ENCODE measurements at places on chromosomes 5 and 9.

GRCh38 chr5:109690975-109691574 lies 1.3 kb downstream of the MAN2A1 start:
- DNase-seq = peak; percentile 46

GRCh38 chr5:169149317-169149716 lies 151.6 kb downstream of the SLIT3 start:
- DNase-seq = no peak

DNA sequence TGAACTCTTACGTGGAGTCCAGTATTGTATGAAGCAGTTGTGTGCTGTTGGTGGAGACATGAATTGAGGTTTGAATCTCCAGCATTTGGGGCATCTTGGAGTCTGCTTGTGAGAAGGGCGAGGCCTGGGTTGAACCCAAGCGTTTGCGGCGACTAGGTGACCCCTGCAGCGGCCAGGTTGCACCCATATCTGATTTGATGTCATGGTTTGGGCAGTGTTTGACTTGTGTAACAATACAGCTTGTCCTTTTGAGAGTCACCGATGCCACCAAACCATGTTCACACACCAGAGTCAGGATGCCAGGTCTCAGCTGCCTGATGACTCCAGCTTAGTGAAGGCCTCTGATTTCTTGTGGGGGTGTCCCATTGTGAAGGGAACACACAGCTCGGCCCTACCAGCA lies 2.1 kb downstream of the TRAF2 start:
- DNase-seq = no peak

DNA sequence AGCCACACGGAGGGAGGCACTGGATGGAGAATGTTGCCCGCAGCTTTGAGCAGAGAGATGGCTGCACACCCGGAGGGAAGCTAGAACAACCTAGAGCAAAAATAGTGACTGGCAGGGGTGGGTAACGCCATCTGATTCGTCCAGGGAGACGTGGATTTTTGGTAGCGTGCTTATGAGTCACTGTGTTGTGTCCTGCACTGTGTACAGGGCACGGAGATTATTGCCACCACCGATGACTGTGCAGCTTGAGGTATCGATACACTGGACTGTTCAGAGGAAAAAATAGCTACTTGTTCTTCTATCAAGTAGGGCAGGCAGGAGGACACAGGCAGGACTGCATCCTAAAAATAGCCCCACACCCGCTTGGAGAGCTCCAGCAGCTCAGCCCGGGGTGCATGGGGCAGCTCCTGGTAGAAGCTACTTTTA lies 6.0 kb downstream of the UBE2QL1 start:
- no peak for DNase-seq

GRCh38 chr5:96661855-96662724 lies at the start of gene CAST:
Gene CAST, plus strand, starts transcription at chr5:96662376. Its CDS starts 47 bp downstream, at chr5:96662423.
- DNase-seq = peak; percentile 79

- DNase-seq = no peak
These were observed 29.2 kb upstream of the RXRA start for GRCh38 chr9:134297083-134297410.

DNA sequence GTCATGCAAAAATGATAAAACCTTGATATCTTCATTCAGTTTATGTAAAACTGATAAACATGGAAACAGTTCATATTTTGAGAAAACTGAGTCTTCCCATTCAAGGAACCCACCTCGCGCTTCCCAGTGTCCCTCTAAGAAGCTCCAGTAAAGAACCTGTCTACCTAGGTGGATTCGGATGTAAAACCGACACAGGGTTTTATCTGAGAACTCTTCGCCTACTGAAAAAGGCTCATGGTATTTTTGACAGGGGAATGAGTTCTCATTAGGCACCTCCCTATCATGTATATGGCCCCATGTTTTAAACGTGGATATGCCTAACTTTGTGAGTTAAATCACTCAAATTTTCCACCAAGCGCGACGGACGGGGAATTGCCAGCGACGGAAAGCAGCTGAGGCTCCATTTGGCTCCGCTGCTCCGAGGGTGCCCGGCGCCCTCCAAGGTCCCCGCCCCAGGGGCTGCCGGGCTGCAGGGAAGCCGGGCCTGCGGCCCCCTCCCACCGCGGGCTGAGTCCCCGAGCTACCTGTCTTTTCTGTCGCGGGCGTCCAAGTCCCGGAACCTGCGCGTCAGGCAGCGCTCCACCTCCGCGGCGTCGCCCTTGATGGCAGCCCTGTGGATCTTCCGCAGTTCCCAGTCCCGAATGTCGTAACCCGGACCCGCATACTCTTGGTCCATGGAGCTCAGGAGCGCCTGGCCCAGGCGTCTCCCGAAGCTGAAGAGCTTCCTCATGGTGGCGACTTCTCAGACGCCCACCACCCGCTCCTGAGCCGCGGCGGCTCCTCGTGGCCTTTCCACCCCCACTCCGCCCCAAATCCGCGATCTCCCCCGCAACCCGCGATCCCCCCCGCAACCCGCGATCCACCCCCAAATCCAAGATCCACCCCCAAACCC lies 594 bp downstream of the ANKRD18A start:
- peak; percentile 30 for DNase-seq

GRCh38 chr9:89153232-89154017 lies 25.2 kb downstream of the SHC3 start:
- no peak for DNase-seq

DNA sequence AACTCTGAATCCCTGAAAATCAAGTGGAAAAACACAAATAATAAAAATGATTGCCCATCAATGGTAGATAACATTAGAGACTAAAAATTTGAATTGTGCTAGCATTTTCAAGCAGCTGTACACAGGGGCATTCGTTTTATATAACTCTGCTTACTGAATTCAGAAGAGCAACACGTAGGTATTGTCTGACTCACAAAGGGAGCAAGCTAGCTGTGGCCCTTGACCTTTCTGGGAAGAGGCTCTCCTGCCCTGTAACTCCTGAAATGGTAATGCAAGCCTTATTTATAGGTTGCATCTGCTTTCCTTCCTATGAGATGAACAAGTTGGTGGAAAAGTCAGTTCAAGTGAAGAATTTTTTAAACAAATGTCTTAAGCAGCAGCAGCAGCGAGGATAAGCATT lies 218.7 kb upstream of the EFNA5 start:
- DNase-seq = no peak

DNA sequence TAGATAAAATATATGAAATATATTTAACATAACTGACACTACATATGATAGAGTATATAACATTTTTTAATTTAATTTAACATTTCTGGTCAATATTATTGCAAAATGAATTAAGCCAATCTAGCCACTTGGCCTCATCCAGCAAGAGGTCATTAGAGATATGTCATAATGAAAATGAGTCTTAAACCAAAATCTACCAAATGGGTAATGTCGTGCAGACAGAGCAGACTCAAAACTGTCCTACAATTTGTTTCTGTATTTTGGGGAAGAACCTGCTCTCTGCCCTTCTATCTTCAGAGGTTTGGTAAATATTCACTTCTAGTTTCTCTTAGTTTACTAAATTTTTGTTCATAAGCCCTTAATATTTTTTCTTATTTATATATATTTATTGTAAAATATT lies 61.4 kb downstream of the ARHGEF28 start:
- DNase-seq = no peak

- no peak for DNase-seq
These were observed 576.1 kb downstream of the TLE4 start for GRCh38 chr9:80147866-80148265.

DNA sequence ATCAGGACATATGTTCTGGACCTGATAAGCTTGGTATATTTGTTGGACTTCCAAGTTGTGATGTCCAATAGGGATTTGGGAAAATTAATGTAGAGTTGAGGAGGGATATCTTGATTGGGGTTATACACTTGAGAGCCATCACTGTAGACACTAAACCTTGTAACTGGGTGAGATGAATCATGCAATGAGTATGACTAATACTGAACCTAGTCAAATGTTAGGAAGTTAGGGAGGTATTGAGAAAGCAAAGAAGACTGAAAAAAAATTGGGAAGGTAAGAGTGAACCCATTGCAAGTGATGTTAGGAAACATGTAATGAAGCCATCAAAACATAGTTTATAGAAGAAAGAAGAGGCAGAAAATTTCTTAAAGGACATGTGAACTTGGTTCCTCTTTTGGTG lies 668.4 kb upstream of the CDH9 start:
- DNase-seq = no peak

DNA sequence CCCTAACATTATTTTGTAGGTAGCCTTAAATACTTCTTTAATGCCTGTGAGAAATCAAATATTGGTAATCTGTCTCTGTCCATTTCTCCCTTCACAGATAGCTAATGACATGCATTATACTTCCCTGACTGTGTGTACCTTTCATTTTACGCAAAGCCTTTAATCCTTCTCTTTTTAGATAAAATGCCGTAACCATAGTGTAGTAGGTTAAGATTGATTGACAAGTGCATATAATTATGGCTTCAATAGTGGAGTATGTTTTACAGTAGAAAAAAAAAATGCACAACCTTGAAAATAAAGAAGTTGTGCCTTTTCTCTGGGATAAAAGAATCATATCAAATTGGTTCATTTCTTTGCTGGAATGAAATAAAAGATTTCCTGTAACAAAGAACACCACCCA lies 559.6 kb upstream of the GRAMD2B start:
- no peak for DNase-seq

DNA sequence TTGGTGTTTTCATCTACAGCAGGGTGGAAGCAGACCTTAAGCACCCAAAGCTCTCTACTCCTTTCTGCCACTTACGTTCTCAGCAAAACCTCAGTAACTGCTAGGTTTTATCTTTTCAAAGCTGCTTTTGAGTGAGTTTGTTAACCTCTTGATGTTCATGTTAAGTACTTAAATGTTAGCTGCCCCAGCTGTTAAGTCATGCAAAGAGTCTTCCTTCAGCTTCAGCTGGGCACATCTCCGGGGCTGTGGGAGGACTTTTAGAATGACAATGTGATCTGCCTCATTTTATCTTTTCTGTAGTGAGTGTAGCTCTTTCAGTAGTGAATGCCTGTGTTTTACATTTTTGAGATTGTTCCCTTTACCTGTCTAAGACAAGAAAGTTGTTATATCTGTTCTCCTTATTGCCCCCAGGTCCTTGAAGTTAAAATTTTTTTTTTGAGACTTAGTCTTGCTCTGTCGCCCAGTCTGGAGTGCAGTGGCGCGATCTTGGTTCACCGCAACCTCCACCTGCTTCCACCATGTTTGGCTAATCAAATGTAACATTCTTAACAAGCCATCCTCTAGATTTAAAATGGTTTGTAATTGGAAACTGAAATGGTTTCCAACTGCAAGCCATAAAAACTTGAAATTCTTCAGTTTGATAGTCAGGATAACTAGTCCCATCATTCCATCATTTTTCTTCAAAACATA lies 19.6 kb downstream of the KDM4C start:
- DNase-seq = no peak

GRCh38 chr5:74109344-74109743 lies 483.3 kb downstream of the ARHGEF28 start:
- no peak for DNase-seq

DNA sequence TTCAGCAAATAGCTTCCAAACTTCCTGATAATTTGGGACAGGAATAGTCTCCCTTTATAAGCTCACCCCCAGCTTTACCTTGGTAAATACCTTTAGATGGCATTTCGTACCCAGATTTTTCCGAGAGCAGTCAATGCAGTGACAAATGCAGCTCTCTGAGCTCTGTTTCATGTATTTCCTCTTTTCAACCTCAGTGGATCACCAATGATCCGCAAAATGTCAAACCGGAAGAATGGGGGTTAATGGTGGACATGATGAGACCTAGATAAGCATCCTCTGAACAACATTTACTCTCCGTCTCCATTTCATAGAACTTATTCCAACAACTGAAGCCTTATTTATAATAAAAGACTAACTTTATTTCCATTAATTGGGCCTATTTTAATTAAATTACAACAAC lies 227.3 kb downstream of the MCTP1 start:
- DNase-seq = no peak

- no peak for DNase-seq
These were observed 25.1 kb downstream of the BARX1 start for GRCh38 chr9:93930070-93930469.

- no peak for DNase-seq
These were observed at the start of gene HSDL2 for GRCh38 chr9:112380102-112380824. Gene HSDL2, plus strand, starts transcription at chr9:112380108. Its CDS starts 56 bp downstream, at chr9:112380164.

DNA sequence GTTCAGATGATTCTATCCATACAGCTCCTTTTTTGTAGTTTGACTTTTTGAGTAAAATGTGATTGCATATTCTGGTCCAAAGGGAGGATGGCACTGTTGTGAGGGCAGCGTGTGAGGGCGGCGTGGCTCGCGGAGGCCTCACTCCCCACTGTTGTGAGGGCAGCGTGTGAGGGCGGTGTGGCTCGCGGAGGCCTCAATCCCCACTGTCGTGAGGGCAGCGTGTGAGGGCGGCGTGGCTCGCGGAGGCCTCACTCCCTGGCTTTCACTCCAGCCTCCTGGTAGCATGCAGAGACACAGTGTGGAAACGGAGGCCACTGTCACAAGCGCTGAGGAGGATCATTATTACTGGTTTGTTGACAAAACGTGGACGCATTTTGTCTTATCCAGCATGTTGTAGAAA lies 79.0 kb downstream of the EHMT1 start:
- DNase-seq = no peak

DNA sequence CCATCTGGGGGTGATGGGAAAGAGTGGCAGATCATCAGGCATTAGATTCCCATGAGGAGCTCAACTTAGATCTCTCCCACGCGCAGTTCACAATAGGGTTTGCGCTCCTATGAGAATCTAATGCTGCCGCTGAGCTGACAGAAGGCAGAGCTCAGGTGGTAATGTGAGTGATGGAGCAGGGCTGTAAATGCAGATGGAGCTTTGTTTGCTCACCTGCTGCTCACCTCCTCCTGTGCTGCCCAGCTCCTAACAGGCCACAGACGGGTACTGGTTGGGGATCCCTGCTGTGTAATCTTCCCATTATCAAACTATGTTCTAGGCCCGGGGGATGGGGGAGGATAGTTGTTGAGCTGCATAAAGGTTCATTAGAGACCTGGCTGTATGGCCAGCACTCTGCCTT lies 58.4 kb downstream of the UGCG start:
- DNase-seq = no peak
